Stimulated activated CD8-positive, alpha-beta memory T cell treated with anti-CD3 and anti-CD28 coated beads, Interleukin-12 subunit alpha, Interleukin-12 subunit beta, amount 100 ng/mL, for 4 hours (primary cell): ENCODE measurements at places on chromosomes 4 and X.

DNA sequence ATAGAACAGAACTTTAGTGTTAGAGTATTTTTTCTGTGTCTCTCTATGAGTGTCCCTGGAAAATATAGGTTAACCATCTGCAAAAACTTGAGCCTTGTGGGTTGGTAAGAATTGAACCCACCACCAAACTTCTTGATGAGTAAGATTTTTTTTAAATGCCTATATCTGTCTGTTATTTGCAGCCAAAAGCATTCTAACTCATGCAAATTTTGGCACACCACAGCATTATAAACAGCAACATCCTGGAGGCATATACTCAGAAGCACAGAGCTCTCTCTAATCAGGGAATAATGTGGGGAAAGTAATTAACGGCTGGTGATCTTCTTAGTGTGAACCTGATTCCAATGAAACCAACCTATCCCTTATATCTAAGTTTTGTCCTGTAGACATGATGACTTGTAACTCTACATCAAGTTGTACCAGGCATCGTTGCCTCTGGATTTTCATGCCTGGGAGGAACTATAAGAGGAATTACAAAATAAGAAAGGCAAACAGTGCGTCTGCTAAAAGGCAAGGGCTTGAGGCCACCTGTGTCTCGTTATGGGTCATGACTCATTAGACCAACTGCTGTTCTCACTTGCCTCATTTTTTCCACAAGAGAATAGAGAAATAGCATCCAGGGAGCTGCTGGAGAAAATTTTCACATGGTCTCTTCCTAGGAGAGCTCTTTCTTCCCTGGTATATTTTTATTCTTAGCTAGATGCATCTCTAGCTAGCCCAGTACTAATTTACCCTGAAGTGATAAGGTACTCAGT is 202.4 kb downstream of the CHIC2 start:
- no peak for DNase-seq

DNA sequence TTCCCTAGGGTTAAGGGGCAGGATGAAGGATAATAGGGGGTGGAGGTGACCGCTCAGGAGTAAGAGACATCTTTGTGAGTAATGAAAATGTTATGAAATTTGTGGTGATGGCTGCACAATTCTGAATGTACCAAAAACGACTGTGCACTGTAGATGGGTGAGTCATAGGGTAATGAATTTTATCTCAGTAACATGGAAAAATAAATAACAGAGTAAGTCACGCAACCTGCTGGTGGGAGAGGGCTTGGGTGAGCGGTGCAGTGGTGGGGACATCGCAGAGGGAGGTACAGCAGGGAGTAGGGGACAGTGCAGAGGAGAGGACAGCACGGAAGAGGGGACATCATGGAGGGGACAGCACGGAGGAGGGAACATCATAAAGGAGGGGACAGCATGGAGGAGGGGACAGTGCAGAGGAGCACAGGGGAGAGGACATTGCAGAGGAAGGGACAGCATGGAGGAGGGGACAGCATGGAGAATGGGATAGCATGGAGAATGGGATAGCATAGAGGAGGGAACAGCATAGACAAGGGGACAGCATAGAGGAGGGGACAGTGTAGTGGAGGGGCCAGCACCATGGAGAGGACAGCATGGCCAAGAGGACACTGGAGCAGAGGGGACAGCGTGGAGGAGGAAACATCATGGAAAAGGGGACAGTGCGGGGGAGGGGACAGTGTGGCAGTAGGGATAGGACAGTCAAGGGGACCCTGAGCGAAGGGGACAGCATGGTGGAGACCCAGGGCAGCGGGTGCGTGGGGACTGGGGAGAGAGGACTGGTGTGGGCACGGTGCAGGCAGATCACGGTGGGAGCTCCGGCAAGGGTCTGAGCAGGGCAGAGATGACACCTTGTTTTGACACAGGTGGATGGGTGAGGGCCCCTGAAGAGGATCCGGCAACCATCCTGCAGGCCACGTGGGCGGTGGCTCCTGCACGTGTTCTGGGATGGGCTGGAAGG is 68.5 kb upstream of the MXD4 start:
- no peak for DNase-seq

DNA sequence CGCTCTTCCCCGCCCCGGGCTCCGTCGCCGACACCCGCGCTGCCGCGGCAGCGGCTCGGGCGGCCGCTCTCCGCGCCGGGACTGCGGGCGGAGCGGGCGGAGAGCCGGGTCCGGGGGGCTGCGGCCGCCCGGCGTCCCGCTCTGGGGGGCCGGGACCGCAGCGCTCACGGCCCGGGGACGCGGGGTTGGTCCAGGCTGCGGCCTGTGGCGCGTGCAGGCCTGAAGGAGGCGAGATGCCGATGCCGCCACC is 492 bp downstream of the GALNT7 start:
- DNase-seq = no peak

GRCh38 chrX:115490814-115491213 is 70.2 kb upstream of the PLS3 start:
- DNase-seq = no peak

DNA sequence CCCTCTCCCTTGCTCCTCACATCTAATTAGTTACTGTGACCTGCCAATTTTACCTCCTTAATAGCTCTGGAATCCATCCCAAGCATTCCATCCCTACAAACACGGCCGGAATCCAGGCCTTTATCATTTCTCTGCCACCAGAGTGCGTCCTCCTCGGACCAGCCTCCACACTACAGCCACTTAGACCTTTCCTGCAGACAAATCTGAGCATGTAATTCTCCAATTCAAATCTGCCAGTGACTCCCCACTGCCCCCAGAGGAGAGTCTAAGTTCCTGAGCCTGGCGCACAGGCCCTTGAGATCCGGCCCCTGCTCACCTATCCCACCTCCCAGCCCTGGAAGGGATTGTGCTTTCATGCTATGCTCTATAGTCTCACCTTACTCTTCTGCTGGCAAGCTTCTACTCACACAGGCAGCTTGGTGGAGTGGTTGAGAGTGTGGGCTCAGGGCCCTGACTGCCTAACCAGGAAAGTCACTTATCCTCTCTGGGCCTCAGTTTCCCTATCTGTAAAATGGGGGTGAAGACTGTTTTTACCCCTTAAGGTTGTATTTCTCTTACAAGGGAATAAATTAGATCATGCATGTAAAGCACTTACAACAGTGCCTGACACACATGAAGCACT is 31.2 kb downstream of the PJA1 start:
- no peak for DNase-seq

DNA sequence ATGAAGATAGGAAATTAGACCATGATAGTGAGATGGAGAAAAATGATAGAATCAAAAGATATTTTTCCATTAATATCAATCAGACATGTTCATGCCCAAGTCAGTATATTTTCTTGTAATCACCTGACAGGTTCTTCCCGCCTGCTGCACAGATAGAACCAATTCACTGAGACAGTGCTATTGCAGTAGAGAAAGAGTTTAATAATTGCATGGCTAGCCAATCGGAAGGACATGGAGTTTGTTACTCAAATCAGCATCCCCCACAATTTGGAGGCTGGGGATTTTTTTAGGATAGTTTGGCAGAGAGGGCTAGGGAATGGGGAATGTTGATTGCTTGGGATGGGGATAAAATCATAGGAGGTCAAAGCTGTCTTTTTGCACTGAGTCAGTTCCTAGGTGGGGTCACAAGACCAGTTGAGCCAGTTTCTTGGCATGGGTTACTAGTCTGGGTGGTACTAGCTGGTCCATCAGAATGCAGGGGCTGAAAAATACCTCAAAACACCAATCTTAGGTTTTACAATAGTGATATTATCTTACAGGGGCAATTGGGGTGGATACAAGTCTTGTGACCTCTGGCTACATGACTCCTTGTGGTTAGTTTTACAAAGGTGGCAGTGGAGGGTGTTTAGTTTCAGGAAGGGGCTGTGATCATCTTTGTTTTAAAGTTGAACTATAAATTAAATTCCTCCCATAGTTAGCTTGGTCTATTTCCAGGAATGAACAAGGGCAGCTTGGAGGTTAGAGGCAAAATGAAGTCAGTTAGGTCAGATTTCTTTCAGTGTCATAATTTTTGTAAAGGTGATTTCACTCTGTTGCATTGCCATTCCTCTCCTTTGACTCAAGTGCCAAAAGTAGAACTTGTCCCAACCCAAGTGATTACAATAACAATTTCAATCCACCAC is 100.3 kb upstream of the PDE5A start:
- no peak for DNase-seq

GRCh38 chr4:146847345-146847744 is 98.3 kb downstream of the TTC29 start:
- DNase-seq = no peak

GRCh38 chrX:46953137-46953527 is 40.9 kb downstream of the JADE3 start:
- no peak for DNase-seq

- no peak for DNase-seq
Measured at GRCh38 chr4:54101190-54102041, 1.5 kb downstream of the GSX2 start.

- no peak for DNase-seq
Measured at GRCh38 chrX:120446498-120446897, 22.6 kb downstream of the LAMP2 start.

DNA sequence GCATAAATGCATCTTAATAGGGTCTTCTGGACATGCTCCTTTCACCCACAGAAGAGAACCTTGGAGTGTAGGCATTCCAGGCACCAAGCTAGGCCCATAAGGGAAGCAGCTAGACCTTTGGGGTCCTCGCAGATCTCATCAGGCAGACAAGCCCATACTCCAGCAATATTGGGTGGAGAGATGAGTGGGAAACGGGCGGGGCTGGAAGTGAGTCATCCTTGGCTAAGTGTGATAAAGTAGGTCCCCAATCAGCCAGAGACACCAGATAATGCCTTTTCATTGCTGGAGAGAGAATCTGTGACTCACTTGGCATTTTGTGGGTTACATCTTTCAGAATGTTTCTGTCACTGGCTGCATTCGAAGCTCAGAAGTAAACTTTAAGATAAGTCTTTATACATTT is 133.3 kb upstream of the MBNL3 start:
- DNase-seq = peak; percentile 1

DNA sequence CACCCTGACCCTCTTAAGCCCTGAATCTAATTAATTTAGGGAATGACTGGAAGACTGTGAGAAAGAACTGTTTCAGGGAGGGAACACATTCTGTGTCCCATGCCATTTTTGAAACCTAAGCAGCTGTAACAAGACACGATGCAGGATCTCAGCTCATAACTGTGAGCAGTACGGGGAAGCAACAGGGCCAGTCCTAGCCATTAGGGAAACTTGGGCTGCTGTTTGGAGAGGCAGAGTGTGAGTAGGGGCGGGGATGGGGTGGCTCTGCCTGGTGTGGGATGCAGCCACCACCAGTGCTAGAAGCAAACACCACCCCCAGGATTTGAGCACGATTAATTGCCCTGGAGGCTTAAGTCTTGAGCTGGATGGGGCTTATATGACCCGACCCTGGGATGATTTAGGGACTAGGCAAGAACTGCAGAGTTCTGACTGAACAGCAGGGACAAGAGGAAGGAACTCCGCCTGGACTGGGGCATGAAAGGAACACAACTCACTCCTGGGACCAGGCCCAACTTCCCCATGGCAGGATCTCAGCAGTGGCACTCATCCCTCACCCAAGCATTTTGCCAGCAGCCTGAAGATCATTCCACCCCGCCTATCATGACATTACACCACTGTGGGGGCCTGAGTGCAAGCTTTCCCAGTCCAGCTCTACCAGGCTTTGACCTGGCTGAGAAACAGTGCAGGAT is 43.1 kb downstream of the ATRX start:
- DNase-seq = no peak

DNA sequence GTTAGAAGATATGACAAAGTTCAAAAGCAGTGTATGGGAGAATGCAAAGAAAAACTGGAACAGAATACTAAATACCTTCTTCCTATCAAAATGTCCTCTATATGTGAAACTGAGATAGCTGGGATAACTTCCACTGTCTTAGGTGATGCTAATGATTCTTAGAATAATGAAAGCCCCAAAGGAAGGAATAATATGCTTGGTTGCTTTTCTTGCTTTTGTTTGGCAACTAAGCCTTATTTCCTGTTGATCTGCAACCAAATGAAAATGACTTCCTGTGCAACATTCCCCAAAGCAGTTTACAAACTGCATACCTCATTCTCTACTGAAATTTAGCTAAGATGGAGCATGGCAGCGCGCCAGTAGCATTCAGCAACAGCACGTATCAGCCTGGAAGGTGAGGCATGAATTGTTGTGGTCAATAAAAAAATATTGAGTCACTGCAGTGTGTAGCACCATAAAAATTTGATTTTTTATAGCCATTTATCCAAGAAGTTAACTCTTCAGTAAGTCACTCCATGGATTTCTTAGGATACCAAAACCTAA is 18.7 kb downstream of the NDNF start:
- no peak for DNase-seq

DNA sequence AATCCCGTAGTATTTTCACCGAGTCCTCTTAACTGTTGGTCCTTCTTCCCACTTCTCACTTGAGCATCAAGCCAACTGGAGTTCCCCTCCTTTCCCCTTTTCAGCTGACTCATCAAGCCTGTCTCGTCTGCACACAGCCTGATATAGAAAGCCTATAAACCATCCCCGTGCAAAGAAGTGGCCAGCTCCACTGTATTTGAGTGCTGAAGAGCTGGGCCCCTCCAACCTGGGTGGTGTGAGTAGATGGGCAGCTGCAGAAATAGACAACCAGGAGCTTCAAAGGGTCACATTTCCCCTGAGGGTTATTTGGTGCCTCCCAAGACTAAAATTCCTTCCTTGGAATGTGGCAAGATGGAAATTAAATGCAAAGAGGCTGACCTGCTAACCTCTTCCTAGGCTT is 199.7 kb downstream of the HS6ST2 start:
- no peak for DNase-seq

DNA sequence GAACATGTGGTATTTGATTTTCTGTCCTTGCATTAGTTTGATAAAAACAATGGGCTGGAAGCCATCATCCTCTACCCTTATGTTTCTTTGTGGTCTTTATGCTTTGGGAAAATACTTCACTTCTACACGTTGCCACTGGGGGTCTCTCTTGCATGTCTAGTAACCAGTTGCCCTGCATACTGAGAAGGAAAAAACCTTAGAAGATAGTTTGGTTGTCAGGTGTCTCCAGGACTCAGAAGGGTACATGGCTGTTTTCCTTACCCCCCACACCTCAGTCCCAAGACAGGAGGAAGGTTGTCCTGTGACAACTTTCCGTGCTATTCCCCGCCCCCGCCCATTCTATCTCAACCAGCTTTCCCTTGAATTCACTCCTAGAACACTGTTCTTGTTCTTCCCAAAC is 62.1 kb upstream of the LANCL3 start:
- no peak for DNase-seq

- DNase-seq = no peak
Measured at GRCh38 chr4:110088670-110089069, 109.7 kb downstream of the ELOVL6 start.

DNA sequence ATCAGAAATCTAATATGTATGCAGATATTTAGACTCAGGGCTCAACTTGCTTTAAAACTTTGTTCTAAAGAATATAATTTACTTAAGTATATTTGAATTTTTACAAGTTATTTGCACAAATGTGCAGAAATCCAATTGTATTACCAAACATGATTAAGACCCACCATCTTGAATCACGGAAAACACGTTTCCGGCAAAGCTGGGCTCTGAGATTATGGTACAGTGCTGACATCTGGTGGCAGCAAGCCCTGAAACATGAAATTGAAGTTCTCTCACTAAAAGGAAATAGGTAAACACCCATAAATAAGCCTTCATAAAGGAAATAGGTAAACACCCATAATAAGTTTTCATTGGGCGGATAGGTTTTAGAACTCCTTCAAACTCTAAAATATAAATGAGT is 98.3 kb upstream of the MAOA start:
- peak; percentile 10 for DNase-seq

- DNase-seq = no peak
Measured at GRCh38 chr4:52877694-52878093, 15.6 kb downstream of the RASL11B start.
